ENCODE measurements at places on chromosomes 5 and 9.

GRCh38 chr9:135499326-135500070 is 984 bp upstream of the MRPS2 start:
- DNase-seq: no peak

GRCh38 chr5:71693828-71694427 is 25.1 kb upstream of the CARTPT start:
- DNase-seq: no peak

- DNase-seq: no peak
Observed at GRCh38 chr9:5917888-5918287, 27.2 kb downstream of the MLANA start.

DNA sequence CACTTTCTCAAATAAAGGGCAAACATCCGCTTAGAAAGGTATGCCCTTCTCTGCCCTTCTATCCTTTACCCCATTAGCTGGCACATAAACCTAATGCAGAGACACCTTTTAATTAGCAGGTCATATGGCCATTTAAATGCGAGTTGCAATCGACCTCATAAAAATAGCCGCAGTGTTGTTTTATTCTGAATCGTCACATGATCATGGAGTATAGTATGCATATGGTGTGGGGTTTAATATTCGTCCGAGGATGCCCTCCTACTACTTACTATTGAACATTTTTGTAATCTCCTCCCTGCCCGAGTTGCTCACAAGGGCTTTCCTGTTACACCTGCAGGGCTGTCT is 72.0 kb downstream of the PIK3R1 start:
- DNase-seq: no peak

DNA sequence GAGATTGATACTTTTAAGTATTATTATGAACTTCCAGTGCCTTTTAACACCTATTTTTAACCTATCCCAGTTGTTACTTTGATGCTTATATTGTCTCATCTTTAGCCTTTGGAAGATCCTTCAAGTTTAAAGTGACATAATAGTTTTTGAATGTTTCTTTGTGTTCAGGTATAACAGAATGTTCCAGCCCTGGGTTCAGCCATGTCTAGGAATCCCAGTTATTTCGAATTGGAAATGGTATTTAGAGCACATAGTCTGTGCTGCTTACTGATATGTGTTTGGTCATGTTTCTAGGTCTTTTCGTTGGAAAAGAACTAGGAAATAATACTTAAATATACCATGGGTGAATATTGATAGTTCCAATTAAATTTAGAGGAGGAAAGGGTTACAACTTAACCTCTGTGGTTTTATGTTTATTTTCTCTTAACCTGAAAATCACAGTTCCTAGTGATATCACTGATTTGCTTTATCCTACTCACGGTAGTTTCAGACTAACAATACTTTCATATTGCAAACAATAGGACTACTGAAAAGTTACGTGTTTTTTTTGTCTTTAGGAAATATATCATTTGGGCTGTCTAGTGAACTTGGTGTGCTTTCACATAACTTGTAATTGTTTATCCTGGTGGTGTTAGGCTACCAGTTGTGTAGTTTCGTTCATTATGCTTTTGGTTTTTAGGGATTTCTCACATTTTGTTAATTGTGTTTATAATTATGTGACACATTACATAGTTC is 37.8 kb downstream of the UHRF2 start:
- DNase-seq: no peak

DNA sequence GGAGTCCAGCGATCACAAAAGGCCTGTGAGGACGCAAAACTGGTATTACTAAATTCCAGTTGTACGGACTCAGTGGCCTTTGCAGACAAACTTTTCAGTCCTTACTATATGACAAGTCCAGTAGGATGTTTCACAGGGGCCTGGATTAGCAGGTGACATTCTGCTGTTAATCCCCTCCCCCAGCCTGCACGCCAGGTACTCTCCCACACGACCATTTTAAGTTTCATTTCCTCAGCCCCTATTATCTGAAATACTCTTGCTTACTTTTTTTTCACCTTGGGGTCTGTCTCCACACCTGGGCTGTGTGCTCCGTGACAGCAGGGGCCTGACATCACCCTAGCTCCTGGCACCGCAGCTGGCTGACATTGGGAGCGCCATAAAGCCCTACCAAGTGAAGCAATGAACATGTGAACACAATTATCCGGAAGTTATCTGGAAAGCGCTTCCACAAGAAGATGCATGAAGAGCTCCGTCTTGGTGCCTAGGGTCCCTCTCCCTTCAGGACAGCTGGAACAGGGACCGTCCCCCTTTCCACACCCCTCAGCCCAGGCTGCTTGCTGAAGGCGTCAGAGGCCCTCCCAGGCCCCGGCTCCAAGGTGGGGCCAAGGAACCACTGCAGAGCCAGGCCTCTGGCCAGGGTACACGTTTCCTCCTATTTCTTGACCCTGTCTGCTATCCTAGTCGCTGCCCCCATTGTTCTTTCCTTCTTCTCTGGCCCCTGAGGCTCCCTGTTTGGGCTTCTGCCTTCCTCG is 39.7 kb upstream of the ZNF622 start:
- DNase-seq: no peak

GRCh38 chr5:31783086-31783645 is 144.2 kb downstream of the PDZD2 start:
- no peak for DNase-seq

GRCh38 chr9:113570749-113571711 is 107.5 kb downstream of the RGS3 start:
- DNase-seq: no peak

DNA sequence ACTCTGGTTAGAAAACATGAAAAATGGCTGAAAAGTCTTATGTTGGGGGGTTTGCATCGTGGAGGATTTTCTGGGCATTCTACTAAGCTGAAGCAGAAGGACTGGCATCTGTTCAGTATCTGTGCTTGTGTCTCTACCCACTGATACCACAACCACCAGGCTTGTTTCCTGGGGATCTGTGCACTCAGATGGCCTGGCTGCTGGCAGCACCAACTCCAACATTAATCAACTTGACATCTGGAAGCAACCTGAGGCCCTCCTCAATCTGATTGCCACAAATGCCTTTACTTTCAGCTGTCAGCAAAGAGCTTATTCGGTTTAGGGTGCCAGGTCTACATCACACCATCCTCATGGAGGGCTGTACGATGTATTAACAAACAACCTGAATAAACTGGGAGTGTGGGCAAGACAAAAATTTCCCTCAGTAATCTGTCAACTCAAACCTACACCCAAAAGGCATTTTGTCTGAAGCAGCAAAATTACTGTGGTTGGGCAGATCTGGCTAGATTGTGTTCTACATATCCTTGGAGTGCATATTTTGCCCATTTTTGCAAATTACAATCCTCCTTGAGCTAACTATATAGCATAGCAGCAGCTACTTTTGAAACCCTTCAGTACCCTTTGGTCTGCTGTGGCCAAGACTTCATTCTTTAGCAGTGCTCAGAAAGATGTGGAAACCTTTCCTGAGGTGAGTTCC is 74.6 kb downstream of the FOXD1 start:
- DNase-seq: no peak

- no peak for DNase-seq
Observed at GRCh38 chr5:122844910-122845228, 544 bp upstream of the SNX24 start.

DNA sequence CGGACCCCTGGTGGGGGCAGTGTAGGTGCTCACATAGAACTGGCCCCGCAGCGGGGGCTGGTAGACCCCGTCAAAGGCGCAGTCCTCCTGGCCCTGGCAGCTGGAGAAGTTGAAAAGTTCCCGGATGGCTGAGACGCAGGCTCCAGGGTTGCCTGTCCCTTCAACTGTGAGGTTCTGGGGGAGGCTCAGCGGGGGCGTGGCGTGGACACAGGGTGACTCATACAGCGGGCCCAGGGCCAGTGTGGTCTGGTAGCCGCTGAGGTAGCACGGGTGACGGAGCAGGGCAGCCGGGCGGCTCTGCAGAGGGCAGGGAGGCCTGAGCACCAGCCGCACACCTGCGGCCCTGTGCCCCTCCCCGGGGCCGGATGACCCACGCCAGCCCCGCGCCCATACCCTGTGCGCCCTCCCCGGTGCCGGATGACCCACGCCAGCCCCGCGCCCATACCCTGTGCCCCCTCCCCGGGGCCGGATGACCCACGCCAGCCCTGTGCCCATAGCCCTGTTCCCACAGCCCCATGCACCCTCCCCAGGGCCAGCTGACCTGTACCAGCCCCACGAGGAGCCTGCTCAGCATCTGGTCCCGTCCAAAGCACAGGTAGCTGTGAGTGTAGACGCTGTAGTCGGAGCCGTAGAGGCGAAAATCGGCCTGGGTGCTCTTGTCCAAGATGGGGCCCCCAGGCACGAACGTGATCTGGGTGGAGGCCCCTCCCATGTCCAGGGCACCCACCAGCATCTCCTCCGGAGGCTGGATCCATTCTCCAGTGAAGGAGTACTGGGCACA is 5.0 kb downstream of the ENTPD8 start:
- no peak for DNase-seq

DNA sequence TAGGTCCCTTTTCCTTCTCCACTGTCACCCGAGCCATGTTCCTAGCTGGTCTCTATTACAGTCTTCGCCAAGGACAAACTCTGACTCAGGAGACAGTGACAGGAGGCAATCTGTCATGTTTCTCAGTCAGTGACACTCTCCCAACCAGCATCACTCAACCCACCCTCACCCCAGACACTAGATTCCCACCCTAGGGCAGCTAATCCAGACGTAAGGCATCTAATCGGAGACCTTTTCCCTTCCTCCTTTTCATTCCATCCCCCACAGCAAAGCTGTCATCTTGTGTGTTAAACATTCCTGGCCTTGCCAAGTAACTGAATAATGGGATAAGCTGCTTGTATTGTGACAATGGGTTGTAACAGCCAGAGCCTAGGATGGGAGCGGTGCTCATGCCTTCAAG is 95.2 kb downstream of the SNX18 start:
- DNase-seq: no peak

DNA sequence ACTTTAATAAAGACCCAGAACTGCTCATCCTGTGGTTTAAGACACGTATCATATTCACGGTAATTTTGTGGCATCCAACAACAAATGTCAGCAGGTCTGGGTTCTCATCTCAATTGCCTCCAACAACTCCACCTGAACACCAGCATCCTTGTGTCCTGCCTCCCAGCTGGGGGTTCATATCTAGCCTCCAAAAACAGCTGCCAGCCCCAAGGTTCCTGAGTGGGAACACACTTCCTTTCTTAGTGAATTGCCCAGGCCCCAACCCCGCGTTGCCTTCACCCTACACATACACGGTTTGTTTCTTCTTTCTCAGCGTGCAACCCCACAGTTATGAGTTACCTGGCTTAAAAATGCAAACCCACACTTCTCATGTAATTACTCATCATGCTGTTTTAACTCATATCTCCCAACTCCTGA is 77.9 kb downstream of the SEMA4D start:
- no peak for DNase-seq

- DNase-seq: no peak
Observed at GRCh38 chr5:95836544-95836943, 14.0 kb upstream of the GLRX start.

GRCh38 chr9:4939118-4939561 is 45.9 kb upstream of the JAK2 start:
- DNase-seq: no peak

DNA sequence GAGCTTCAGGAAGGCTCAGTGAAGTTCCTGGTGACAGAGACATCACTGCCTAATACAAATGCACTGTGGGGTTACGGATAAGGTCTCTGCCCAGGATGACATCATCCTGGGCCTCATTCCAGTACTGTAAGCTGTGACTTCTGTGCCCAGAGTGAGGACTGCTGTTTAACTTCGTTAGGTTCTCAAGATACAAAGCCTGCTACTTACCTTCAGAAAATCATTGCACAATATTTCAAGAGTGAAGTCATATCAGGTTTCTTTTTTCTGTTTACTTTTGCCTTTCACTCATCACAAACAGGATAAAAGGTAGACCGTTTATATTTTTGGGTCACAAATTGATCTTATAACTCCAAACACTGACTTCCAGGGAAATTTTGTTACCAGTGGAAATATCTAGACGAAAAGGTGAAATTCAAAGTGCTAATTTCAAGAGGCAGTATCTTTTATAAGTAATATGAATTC is 241.2 kb downstream of the PIK3R1 start:
- DNase-seq: no peak

DNA sequence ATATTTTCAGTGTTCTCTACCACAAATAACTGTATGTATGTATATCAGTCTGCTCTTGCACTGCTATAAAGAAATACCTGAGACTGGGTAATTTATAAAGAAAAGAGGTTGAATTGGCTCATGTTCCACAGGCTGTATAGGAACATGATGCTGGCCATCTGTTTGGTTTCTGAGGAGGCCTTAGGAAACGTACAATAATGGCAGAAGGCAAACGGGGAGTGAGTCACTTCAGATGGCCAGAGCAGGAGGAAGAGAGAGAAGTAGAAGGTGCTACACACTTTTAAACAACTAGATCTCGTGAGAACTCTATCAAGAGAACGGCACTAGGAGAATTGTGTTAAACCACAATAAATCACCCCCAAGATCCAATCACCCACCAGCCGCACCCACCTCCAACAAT is 121.7 kb downstream of the ADAMTS6 start:
- DNase-seq: no peak

- no peak for DNase-seq
Observed at GRCh38 chr9:105403552-105404248, 44.1 kb upstream of the FSD1L start.

GRCh38 chr5:126641387-126641786 is 40.6 kb downstream of the PHAX start:
- no peak for DNase-seq

- DNase-seq: no peak
Observed at GRCh38 chr5:123810253-123810652, 298.3 kb downstream of the CSNK1G3 start.

GRCh38 chr9:89888677-89889076 is 283.9 kb downstream of the GADD45G start:
- no peak for DNase-seq

DNA sequence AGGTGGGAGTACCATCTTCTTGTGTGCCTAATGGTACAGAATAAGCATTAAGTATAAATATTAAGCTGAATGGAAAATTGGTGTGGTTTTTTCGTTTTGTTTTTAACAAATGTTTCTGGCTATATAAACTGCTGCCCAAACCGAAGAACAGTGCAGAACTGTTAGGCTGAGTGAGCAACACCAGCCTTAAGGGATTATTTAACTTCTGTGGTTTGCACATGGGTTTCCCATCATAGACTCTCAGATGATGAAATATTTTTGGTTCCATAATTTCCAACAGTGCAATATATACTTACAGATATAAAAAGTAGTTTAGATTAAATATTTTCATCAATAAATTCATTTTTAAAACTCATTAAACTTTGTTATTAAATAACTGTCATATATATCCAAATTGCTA is 16.4 kb downstream of the C5orf63 start:
- DNase-seq: no peak

DNA sequence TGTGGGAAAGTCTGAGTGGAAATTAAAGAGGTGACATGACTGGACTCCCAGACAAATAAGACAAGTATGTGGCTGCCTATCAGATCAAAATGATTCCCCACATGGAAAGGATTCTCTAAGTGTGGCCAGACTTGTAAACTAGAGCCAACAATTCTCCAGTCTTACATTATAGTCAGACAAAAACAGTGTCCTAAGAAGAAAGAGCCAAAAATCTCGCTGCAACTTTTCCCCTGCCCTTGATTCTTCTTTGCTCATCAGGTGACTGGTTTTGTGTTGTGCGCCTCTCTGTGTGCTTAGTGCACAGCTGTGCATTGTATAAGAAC is 164.2 kb upstream of the TARS1 start:
- no peak for DNase-seq

GRCh38 chr9:130659699-130660248 is 4.6 kb upstream of the PRDM12 start:
- DNase-seq: peak; percentile 75

Data from H1 (cell line).